ENCODE measurements at places on chromosomes 2 and 18.

DNA sequence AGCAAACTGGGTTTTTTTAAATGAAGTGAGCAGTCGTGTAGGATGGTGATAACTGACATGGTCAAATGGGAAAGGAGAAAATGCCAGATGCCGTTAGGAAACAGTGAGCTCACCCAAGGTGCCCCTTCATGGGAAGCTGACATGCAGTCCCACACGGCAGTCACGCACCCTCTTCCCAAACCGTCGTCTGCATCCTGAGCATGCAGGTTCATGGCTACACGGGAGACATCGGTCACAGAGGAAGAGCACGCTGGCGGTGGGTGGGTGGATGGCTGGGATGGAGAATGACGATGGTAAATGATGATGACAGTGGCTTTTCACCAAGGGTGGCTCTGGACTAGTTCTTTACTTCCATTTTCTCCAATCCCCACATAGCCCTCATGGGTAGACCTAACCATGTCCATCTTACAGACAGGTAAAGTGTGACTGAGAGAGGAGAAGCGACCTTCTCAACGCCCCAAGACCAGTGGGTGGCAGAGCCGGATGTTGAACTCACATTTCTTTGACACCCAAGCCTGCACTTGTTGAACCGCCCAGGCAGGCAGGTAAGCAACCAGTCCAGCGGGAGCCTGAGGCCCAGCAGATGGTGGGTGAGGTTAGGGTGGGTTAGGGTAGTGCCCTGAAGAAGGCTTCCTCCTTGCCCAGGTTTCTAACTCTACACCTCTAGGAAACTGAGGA, 44.5 kb downstream of the TNS1 start:
- no peak for DNase-seq

DNA sequence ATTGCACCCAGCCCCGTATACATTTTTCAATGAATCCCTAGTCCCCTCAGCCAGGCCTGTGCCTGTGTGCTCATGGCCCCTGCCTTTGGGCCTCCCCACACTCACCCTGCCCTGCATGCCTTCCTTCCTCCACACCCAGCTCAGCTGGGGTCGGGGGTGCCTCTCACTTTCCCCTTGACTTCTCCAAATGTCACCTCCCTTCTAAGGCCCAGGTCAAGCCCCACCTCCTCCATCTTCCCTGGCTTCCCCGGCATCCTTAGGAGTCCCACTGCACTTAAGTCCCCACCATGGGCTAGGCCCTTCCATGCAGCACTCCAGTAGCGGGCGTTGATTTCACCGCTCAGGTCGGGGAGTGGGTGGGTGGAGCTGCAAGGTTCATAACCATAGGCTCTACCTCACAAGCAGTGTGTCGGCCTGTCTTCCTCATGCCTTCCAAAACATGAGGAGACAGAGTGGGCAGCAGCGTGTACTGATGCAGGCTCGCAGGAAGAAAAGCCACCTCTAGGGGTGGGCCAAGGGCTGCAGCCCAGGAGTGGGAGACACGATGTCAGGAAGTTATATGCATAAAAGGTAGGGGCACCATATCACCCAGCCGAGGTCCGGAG, 47.7 kb downstream of the DNMT3A start:
- DNase-seq: no peak

DNA sequence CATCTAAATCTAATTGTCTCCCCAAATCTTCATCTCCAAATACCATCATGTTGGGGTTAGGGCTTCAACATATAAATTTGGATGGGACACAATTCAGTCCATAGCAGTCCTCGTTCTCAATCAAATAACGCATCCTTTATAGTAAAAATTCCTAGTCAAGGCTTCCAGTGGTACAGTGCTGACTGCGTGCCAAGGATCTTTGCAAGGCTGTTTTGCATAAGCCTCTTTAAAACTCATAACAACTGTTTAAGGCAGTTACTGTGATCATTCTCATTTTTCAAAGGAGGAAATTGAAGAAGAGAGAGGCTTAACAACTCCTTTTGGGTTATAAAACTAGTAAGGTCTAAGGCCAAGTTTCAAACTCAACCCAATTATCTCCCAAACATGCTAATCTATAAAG, 666.9 kb downstream of the NYAP2 start:
- DNase-seq: no peak

DNA sequence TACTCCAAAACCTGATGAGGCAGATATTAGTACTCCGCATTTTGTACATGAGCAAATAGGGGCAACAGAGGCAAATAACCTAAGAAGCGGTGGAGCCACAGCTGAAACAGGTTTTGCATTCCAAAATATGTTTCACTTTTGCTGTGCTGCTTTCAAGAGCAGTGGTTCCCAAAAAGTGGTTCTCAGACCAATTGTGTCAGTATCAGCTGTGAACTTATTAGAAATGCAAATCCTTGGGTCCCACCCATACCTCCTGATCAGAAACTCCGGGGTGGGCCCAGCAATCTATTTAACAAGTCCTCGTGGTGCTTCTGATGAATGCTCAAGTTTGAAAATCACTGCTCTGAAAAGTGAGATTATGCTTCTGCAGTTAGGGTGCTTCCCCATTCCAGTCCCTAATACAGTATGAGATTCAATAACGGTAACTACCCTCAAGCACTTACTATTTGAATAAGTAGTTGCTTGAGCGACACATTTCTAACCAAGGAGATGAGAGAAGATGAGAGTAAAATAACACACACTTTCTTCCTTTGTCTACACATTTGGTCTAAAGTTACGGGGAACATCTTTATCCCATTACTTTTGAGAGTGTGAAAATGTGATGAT, 17.8 kb upstream of the TCF4 start:
- no peak for DNase-seq

DNA sequence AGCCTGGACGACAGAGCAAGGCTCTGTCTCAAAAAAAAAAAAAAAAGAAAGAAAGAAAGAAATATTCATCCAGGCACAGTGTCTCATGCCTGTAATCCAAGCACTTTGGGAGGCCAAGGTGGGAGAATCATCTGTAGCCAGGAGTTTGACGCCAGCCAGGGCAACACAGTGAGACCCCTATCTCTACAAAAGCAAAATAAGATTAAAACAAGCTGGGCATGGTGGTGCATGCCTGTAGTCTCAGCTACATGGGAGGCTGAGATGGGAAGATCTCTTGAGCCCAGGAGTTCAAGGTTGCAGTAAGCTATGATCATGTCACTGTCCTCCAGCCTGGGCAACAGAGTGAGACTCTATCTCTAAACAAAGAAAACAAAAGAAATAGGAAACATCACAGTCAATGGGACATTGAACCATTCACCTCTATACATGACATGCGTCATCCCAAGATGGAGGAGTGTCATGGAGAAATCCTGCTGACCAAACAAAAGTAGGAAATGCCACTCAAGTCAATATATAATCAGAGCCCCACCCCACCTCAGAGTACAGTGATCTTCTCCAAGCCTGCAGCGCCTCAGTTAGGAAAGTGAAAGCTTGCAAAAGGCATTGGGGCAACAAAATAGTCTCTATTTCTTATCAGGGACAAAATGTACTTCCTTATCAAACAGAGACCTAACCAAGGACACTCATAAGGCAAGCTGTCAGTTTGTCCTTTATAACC, 9.8 kb downstream of the FEV start:
- no peak for DNase-seq

DNA sequence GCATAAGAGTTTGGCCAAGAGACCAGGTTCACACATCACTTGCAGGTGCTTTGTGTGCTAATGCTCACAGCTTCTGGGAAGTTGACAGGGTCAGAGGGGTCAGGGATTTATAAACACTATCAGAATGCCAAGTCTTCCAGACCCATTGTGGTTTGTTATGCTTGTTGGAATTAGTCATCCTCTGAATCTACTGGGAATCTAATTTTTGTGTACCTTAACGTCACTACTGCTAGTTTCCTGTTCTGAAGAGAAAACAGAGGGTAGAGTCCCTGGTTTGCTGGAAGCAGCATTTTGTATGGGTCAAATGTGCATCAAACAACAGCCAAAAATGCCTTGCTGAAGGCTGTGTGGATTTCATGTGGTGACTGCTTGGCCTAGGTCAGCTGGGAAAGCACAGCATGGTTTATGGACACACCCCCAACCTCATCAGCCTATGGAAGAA, 33.3 kb downstream of the ANTXR1 start:
- DNase-seq: peak; percentile 47

DNA sequence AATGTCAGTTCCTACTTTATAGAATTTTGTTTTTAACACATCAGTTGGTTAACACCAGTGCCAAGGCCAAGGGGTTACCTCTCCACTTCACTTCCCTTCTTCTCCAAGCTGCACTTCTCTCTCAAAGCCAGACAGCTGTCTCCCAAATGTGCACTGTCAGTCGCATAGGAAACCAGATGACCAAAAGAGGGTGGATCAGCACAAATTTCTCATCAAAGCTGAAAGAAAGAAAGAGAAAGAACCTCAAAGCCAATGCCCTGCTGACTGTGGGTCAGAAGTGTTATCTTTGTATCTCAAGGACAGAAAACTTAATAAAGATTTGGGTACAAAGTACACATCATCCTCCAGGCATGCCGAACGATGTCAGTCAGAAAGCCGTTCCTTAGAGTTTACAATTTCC, 32.2 kb downstream of the SPATS2L start:
- no peak for DNase-seq

- DNase-seq: peak; percentile 64
Observed at GRCh38 chr2:9630117-9630735, 571 bp downstream of the YWHAQ start.

GRCh38 chr2:75465317-75465984, 95.3 kb downstream of the EVA1A start:
- DNase-seq: peak; percentile 14

GRCh38 chr2:44137048-44137447, 31.6 kb upstream of the PPM1B start:
- DNase-seq: no peak

- no peak for DNase-seq
Observed at GRCh38 chr2:120235681-120236080, 12.5 kb upstream of the TMEM185B start.

GRCh38 chr2:233519787-233520611, 46.6 kb downstream of the USP40 start:
- no peak for DNase-seq

GRCh38 chr2:231634951-231635875, 42.5 kb downstream of the TEX44 start:
- DNase-seq: no peak

DNA sequence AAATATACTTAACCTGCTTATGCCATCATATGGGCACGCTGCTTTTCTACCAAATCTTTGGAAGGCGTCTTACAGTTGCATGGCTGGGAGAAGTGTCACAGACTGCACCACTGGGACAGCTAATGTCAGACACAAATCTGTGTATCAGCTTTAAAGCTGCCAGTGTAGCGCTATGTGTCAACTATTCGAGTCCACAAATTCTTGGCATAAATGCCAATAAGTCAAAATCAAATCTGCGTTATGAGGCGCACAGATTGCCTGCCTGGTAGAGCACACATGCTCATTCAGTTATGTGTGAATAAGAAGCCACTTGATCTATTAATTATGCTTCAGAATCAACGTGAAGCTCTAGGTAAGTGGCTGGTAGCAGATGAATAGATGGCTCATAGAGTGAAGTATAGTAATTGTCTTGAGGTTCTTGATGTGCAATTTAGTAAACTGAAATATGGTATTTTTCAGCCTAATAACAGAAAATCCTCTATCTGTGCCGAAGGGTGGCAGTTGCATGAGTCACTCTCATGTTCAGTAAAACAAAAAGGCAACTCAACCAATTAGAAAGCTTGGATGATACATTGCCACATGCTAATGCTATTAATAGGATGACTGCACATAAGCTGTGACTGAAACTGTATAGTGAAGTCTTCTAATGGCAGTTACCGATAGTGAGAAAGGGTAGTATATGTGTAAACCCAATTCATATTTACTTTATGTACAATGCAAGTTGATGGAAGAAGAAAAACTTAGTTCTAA, 52.0 kb downstream of the DCC start:
- DNase-seq: no peak

GRCh38 chr2:217932803-217933616, 69.8 kb downstream of the TNS1 start:
- no peak for DNase-seq

DNA sequence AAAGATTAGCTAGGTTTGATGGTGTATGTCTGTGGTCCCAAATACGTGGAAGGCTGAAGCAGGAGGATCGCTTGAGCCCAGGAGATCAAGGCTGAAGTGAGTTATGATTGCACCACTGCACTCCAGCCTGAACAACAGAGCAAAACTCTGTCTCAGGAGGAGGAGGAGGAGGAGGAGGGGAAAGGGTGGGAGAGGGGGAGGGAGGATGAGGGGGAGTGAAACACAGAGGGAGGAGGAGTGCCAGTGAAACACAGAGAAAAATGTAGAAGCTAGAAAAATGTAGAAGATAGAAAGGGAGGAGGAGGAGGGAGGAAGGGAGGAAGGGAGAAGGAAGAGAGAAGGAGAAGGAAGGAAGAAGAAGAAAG, 387.5 kb downstream of the MTX2 start:
- DNase-seq: no peak

DNA sequence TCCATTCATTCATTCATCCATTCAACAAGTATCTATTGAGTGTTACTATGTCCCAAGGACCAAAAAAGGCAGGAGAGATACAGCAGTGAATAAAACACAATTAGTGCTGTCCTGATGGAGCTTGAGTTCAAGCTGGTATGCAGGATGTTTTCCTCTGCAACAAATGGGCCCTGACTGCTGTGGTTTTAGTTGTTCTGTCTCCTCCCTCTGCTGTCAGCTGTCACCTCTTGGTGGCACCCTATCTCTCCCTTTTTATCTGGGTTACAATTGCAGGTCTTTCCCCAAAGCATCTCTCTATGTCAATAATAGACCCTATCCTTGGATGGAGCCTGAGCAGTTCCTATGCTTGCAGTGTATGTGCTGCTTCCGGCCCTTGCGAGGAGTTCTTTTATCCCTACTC, 304.8 kb downstream of the PDE11A start:
- DNase-seq: no peak

DNA sequence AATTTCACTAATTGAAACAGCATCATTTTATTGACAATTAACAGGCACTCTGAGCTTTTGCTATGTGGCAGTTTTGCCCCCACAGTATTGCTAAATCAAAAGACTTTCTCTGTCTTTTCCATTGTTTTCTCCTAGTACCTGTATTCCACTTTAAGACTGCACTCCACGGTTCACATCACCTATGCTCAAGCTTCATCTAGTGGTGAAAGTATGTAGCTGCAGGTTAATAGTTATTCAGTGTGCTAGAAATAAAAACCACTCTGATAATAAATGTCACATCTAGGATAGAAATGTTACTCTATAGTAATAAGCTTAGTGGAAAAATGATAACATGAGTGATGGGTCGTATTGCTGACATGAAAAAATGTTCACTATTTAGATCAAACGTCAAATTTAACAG, 24.6 kb downstream of the ARL6IP6 start:
- no peak for DNase-seq

GRCh38 chr2:11477994-11478393, 12.0 kb upstream of the E2F6 start:
- DNase-seq: peak; percentile 54

- DNase-seq: no peak
Observed at GRCh38 chr2:119808516-119809147, 48.9 kb downstream of the PTPN4 start.

- peak; percentile 57 for DNase-seq
Observed at GRCh38 chr2:99545066-99545465, 55.2 kb upstream of the REV1 start.

- peak; percentile 4 for DNase-seq
Observed at GRCh38 chr2:106885971-106886915, at the start of gene ST6GAL2. TSS of gene ST6GAL2 (minus strand) at chr2:106886167. CDS start at chr2:106843977, 42,190 bp downstream.

Data from NCI-H226 (cell line).